CD4-positive, alpha-beta memory T cell (primary cell): ENCODE measurements at places on chromosomes 5 and 9.

DNA sequence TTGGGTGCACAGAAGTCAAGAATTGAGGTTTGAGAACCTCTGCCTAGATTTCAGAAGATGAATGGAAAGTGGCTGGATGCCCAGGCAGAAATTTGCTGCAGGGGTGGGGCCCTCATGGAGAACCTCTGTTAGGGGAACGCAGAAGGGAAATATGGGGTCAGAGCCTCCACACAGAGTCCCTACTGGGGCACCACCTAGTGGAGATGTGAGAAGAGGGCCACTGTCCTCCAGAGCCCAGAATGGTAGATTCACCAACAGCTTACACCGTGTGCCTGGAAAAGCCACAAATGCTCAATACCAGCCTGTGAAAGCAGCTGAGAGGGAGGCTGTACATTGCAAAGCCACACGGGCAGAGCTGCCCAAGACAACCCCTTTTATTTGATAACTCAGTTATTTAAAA, 383.5 kb downstream of the TLE4 start:
- DNase-seq: peak; percentile 24

- no peak for DNase-seq
These were observed 298.7 kb upstream of the PTGER4 start for GRCh38 chr5:40381016-40381415.

DNA sequence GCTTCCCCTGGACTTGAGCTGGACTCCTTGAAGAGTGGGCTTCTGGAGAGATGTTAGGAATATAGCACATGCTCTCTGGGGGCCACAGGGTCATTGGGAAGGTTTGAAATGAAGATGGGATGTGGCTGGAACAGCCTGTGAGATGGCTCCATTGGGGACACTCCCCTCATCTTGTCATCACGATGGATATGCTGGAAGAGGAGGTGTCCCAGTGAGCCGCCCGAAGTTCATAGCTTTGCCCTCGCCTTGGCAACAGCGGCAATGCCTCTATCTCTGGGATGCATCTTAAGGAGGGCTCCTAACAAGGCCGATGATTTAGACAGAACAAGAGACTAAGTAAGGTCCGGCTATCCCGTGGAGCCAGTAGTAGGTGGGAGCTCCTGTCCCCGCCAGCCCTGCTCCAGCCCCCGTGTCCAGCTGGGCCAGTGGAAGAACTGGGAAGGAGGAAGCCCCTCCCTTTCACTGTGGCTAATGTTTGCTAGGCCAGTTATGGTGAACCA, 23.9 kb downstream of the AMBP start:
- DNase-seq: no peak

DNA sequence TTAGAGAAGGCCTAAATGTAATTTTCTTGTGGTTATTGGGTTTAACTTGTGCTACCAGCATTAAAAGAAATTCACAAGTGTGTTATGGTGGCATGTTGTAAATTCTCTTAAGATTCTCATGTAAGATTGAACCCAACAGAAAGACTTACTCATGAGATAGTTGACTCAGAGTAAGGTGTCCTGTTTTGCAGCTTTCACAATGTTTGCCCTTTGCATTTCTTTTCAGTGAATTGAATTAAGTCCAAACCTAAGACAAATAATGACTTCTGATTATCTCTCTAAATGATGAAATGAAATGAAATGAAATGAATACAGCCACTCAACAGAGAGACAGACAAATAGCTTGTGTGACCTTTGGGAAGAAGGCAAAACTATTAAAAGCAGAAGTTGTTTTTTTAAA, 1696.9 kb upstream of the WWC1 start:
- no peak for DNase-seq

- no peak for DNase-seq
These were observed 110.1 kb upstream of the GRIN3A start for GRCh38 chr9:101848485-101848919.

- no peak for DNase-seq
These were observed 173.2 kb downstream of the DAB2IP start for GRCh38 chr9:121824651-121825030.

DNA sequence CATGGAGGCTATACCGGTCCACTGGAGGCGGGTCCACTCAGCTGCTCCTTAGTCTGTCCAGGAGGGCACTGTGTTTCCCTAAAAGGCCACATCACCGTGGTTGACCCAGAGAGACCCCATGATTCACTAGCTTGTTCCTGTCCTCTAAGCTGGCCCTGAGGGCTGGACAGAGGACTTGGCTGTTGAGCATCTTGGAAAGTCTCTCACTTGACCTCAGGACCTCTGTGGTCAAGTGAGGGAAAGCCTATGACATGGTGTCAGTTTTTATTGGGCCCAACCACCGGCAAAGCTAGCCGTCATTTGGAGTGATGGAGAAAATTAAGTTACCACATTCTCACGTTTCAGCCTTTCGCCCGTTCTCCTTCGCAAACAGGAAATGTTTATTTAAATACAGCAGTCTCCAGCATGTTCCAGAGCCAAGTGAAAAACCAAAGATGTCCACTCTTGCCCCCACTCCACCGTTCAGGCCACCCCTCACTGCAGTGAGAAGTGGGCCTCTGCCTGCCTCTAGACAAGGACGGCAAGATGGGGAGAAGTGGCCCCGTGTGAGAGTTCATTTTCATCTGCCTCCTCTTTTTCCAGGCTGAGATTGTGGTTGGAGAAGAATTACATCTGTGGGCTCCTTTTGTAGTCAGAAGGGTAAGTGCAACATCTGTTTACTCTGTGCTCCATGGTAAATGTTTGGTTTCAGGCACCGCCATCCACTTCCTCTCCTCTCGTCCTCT, 4.4 kb downstream of the SLIT3 start:
- no peak for DNase-seq

DNA sequence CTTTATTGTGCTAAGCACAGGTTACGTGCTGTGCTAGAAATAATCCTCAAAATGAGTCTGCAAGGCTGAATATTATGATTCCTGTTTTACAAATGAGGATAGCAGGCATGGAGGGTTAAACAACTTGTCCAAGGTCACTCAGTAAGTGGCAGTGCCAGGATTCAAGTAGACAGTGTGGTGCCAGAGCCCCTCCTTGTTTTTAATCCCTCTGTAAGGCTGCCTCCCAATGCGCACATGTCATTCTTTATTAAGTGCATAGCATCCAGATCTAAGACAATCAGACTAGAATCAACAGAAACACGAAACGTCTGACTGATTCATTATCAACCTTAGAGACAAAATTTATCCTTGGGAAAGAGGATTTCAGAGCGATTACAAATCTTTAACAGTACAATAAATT, 199.6 kb downstream of the SMARCA2 start:
- DNase-seq: no peak

- no peak for DNase-seq
These were observed 182.4 kb downstream of the CCDC171 start for GRCh38 chr9:15735083-15735857.

- no peak for DNase-seq
These were observed 15.4 kb downstream of the LMX1B start for GRCh38 chr9:126628969-126629674.

GRCh38 chr5:41878643-41879478, 8.6 kb upstream of the OXCT1 start:
- DNase-seq: no peak

DNA sequence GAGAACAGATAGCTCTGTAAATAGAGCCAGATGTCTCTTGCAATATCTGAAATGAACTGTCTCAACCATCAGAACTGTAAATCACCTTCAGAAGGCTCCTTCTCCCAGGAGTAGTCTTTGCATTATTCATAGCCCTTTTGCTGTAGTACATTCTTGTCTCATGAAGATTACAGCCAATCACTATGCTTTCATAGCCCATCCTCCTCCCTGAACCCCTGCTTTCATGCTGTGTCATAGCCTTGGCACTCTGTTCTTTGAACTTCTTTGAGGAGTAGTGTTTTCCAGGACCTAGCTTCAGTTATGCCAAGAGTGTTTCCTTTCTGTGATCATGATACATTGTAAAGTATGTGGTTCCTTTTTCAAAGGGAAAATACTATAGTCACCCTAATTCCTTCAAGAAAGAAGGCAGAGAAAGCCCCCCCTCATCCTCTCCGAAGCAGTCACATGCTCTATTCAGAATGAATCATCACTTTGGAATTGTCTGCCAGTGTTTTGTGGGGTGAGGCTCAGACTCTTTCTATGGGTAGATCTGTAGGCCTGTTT, 61.1 kb downstream of the GRIA1 start:
- DNase-seq: no peak

GRCh38 chr9:88497224-88497623, 37.8 kb upstream of the NXNL2 start:
- no peak for DNase-seq

GRCh38 chr9:128764361-128764760, 7.4 kb downstream of the ZER1 start:
- DNase-seq: no peak
